Kidney tubule cell (primary cell): ENCODE measurements at places on chromosomes 5 and 9.
A peak's percentile ranks its signal among the peaks of the same experiment; 100 is the strongest.

- DNase-seq, result peak; percentile 64
Measured at GRCh38 chr5:122727112-122727541, 47.8 kb upstream of the SNX2 start.

DNA sequence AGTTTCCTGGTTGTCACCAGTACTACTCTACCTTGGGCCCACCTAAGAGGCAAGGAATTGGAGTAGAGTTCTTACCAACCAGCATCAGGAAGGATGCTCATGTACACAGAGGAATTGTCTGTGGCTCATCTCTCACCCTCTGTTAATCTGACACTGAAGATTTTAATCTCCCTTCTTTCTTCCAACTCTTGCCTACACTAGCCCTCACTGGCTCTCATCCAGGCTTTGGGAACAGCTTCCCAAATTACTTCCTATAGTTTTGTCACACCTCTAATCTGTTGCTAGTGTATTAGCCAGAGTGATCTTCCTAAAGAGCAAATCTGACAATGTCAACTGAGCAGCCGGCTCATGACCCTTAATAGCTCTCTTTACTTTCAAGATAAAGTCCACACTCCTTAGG lies 218.7 kb upstream of the TRIM32 start:
- no peak for DNase-seq

DNA sequence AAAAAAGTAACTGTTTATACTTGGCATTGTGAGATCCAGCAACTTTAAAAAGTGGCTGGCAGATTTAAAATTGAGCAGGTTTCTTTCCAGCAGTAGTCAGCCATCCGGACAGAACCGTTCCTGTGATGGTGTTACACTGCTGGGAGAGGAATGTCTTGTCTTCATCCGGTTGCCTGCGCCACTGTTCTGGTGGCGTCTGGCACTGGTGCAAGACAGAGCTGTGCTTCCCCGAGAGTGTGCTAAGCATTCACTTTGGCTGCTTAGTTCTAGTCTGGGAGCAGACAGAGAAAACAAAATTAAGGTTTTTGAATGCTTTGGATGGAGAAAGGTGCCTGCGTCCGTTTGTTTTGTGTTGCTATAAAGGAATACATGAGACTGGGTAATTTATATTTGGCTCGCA lies 35.5 kb upstream of the CREBRF start:
- peak; percentile 37 for DNase-seq

GRCh38 chr5:125634216-125634835 lies 788.9 kb upstream of the GRAMD2B start:
- no peak for DNase-seq

DNA sequence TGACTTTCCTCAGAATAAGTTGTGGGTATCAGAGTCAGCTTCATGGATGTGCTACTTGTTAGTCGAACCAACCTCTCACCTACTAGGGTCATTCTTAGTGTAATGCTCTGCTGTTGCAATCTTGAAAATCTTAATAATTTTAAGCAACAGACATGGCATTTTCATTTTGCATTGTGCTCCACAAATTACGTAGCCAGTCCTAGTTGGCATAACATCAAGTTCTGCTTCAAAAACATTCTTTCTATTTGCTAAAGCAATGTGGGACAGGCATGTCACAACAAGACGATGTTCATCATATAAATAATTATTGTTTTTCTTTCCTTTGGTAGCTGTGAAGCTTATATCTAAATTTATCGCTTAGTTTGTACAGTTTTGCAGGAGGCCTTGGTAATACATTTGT lies 39.3 kb upstream of the CDH12 start:
- DNase-seq, result no peak

GRCh38 chr9:128895556-128895955 lies 13.6 kb downstream of the LRRC8A start:
- DNase-seq, result no peak

GRCh38 chr5:173537228-173537627 lies 79.2 kb downstream of the BOD1 start:
- DNase-seq, result no peak

DNA sequence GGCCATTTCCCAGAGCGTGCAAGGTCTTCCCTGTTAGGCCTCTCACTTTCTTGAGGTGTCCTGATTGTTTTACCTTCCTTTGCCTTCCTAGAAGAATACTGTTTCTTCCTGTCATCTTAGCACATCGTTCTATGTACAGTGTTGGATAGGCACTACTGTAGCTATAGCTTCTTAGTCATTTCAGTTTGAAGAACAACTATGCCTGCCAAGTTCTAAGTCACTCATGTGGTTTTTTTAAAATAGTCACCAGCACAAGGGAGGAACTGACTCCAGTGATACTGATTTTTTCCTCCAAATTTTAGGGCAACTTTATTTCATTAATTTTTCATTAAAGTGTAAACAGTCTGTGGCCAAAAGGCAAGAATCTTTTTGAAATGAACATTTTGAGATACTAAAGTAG lies 122.4 kb upstream of the NR5A1 start:
- DNase-seq, result peak; percentile 26

DNA sequence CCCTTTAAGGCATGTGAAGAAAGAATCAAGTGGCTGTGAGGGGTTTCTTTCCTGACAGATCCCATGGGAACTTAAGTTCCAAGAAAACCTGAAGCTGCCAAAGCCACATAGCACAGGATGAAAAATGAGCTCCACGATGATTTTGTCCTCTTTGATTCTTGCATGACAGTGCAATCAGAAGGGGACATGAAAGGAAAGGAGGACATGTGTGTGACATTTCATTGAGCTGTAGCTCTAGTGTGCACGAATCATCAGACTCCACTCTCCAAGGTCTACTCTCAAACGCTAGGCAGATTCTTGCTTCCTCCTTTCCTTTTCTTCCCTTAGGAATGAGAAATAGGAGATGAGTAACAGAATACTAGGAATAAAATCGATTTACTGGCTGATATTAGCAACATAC lies 142.0 kb downstream of the ZNF608 start:
- peak; percentile 53 for DNase-seq

DNA sequence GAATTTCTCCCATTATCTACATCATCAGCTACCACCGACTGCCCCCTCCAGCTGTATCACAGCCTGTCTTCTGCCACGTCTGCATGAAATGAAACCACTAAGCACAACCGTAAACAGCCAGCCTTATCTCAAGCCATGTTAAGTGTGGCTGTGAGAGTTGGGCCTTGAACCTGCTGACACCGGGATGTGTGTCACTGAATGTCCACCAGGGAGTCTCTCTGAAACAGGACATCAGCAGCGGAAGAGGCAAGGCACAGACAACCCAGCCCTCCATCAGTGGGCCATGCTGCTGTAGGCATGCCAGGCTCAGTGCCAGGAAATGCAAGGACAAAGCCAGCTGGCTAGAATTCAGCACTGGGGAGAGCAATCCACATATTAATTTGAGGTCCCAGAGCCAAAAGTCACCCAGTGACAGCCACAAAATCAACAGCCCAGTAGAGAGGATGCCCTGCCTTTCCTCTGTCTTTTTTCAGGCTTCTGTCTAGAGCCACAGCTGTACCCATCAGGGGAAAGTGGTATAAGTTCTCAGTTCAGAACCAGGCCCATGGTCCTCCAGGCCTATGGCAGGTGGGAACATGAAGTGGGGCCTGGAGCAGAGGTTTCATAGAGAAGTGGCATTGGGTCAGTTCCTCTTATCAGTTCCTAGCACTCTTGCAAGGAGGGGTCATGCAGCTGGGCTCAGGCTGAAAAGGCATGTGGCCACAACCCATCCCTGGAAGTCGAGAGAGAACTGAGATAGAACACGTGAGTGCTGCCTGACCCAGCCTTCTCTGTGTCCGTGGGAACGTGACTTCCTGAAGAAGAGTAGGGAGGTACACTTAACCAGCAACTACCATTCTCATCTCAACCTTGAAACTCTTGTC lies 199.4 kb downstream of the ESM1 start:
- DNase-seq, result peak; percentile 10

- no peak for DNase-seq
Measured at GRCh38 chr5:58770136-58770535, 187.3 kb downstream of the RAB3C start.

GRCh38 chr5:72280581-72281069 lies 39.4 kb downstream of the MRPS27 start:
- peak; percentile 26 for DNase-seq

GRCh38 chr5:141835928-141836670 lies 42.1 kb downstream of the PCDH1 start:
- no peak for DNase-seq

DNA sequence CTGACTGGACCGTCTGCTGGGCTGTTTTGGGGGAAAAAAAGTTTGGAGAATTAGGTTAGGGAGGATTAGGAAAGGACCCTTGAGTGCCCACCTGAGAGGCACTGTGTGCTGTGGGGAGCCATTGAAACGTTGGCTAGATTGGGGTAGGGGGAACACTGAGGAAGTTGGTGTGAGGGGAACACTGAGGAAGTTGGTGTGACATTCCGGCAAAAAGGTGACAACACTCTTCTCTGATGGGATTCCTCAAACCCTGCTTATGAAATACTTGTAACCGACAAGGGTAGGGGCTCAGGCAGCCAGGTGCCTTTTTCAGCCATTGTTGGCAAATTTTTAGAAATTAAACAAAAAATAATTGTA lies 1.0 kb downstream of the CYSTM1 start:
- no peak for DNase-seq
